Thyroid gland (tissue), 4 donors: ENCODE measurements at places on chromosomes 16 and 17. TPM values are rescaled to one million over a fixed set of nuclear protein-coding genes. Genes with fewer than 3 reads are reported as not detected.

SHISA9 gene
- total RNA-seq = 0.11 TPM

KRT20 gene
- not detected for total RNA-seq

CCL17 gene
- total RNA-seq = not detected

PIRT gene
- not detected for total RNA-seq

ABCC3 gene
- total RNA-seq = 189 TPM

- no peak for DNase-seq
- H3K27ac ChIP-seq = no peak overlapping the region
- no peaks in the 10 kb centered on the region for H3K4me1 ChIP-seq
- H3K36me3 ChIP-seq = no peaks in the 10 kb centered on the region
Observed at GRCh38 chr16:30041841-30042240, 10.8 kb upstream of the TLCD3B start.

- no peaks in the 10 kb centered on the region for H3K4me1 ChIP-seq
- no peak overlapping the region for H3K4me3 ChIP-seq
- H3K36me3 ChIP-seq = no peaks in the 10 kb centered on the region
Observed at GRCh38 chr16:86018487-86018886, 119.5 kb downstream of the IRF8 start.

DNA sequence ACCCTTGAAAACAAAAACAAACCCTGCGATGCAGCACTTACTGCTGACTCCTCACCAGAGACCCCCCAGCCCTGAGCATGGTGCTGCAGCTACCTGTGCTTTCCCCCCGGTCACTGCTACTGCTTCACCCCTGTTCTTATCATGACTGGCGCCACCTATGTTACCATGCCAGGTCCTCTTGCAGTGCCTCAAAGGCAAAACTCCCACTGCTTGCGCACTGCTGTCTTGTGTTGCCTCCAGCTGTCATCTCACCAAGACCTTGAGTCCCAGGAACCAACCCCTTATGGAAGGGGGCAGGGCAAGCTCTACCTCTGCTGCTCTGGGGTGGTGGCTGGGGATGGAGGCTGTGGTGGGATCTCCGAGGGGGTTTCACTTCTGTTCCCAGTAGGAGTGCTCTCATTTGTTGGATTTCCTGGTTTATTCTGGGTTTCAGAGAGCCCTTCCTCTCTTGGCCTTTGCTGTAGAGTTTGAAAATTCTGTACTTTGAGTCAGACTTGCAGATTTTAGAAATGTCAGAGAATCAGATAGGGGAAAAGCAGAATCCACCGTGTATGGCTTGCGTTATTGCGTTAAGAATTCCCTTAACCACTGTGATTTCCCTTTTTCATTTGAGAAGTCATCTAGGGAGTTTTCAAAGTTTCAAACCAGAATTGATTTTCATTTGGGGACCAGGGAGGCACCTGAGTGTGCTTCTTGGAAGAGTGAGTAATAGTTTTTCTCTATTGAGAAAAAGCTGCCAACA lies 96.6 kb downstream of the SPECC1 start:
- no peaks in the 10 kb centered on the region for H3K27me3 ChIP-seq
- H3K4me1 ChIP-seq = no peaks in the 10 kb centered on the region
- DNase-seq = no peak

DNA sequence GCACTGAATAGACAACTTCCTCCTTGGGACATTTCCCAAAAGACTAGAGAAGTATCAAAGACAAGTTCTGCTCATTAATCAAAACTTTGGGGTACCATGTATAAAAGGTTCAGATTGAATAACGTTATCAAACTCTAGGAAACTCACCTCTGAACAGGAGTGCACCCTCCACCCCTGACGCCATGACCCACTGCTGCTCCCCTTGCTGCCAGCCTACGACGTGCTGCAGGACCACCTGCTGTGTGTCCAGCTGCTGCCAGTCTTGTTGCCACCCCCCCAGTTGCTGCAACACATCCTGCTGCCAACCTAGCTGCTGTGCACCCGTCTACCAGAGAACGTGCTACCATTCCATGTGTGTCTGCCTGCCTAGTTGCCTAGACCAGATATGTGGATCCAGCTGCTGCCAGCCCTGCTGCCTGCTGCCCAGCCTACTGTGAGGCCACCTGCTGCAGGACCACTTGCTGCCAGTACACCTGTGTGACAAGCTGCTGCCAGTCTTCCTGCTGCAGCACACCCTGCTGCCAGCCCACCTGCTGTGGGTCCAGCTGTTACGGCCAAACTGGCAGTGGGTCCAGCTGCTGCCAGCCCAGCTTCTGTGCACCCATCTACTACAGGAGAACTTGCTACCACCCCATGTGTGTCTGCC lies 13.8 kb upstream of the KRTAP9-2 start:
- H3K4me1 ChIP-seq = no peaks in the 10 kb centered on the region
- H3K27ac ChIP-seq = no peak overlapping the region
- no peaks in the 10 kb centered on the region for H3K36me3 ChIP-seq
- H3K4me3 ChIP-seq = no peak overlapping the region

DNA sequence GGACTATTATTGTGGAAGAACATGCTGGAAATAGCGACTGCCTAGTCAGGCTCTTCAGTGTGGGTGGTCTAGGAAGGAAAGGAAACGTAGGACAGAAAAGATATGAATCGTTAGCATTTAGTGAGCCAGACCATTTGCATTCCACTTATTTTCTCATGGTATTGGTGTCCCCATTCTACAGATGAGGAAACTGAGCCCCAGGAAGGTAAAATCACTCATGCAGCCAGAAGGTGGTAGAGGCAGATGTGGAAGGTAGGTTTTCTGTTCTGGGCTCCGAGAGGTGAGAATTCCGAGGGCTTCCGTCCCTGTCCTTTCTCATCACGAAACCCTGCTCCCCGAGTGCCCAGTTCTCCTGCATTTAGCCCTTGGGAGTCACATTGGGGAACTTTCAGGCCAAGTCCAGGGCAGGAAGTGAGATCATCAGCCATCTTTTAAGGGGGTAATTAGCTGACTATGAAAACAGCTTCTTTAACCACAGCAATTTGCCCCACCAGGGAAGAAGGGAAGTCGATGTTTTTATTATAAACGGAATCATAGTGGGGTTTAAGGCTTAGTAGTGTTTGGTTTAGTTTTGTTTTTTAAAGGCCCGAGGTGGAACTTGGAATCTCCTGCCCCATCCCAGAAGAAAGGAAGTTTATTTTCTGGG lies 110.7 kb upstream of the IRX3 start:
- H3K36me3 ChIP-seq = no peaks in the 10 kb centered on the region
- H3K27ac ChIP-seq = no peak overlapping the region
- no peaks in the 10 kb centered on the region for H3K27me3 ChIP-seq
- H3K4me1 ChIP-seq = no peaks in the 10 kb centered on the region
- H3K4me3 ChIP-seq = no peak overlapping the region

GRCh38 chr17:77579682-77580081 lies 378.8 kb upstream of the TNRC6C start:
- no peak for DNase-seq
- no peak overlapping the region for H3K4me3 ChIP-seq
- H3K27ac ChIP-seq = no peak overlapping the region
- H3K27me3 ChIP-seq = no peaks in the 10 kb centered on the region
- H3K36me3 ChIP-seq = no peaks in the 10 kb centered on the region

DNA sequence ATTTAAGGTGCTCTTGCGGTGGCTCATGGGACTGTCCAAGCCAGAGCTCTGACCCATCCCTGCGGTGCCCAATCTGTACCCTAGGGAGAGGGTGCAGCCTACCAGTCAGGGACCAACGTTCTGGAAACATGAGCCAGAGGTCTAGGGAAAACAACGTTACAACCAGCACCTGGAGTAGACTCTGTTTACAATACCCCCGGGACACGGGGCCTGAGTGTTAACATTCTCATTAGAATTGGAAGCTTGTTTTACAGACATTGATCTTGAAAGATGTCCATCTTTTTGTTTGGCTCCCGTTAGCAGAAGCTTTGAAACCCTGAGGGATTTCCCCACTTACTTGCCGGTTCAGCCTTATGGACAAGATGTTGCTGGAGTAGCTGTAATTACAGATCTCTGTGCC lies 6.9 kb downstream of the WIPI1 start:
- H3K4me3 ChIP-seq = no peak overlapping the region
- DNase-seq = no peak
- H3K27me3 ChIP-seq = no peaks in the 10 kb centered on the region
- H3K36me3 ChIP-seq = peaks cover 30% of the 10 kb centered on the region
- H3K27ac ChIP-seq = no peak overlapping the region

- H3K4me1 ChIP-seq = peaks cover 10% of the 10 kb centered on the region
- no peak overlapping the region for H3K4me3 ChIP-seq
- no peak for DNase-seq
- H3K27ac ChIP-seq = no peak overlapping the region
- no peaks in the 10 kb centered on the region for H3K27me3 ChIP-seq
Observed at GRCh38 chr17:38864636-38865398, 5.0 kb upstream of the LASP1 start.

GRCh38 chr16:20878682-20879147 lies 21.4 kb downstream of the DCUN1D3 start:
- peak overlapping the region; percentile 41 for H3K27ac ChIP-seq
- H3K4me3 ChIP-seq = no peak overlapping the region
- H3K36me3 ChIP-seq = no peaks in the 10 kb centered on the region
- H3K27me3 ChIP-seq = no peaks in the 10 kb centered on the region
- peaks cover 67% of the 10 kb centered on the region for H3K4me1 ChIP-seq

DNA sequence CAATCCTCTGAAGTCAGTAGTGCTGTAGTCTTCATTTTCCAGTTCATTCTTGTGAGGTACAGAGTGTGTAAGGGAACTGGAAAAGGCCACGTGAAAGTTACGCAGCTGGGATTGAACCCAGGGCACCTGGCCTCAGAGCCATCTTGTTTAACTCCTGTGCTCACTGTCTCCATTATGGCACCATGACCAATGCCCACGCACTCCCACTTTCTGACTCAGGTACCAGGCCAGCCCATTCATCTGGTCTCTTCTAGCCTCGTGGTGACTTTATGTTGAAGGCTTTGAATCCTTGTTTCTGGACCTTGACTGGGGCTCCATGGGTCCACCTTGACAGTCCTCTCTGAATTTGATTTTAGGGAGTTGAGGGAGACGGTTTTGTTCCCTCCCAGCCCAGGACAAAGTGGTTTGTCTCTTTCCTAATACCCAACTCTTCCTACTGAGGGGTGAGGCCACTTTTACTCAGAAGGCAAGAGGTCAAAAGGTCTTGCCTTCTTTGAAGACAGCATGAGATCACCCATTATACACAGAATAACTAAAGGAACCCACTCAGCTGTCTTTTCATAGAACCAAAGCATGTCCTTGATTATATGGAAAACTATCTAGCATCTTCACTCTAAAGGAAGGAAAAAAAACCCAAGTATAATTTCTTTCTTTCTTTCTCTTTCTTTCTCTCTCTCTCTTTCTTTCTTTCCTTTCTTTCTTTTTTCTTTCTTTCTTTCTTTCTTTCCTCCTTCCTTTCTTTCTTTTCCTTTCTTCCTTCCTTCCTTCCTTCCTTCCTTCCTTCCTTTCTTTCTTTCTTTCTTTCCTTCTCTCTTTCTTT lies 50.0 kb downstream of the OTOA start:
- H3K36me3 ChIP-seq = no peaks in the 10 kb centered on the region
- H3K4me1 ChIP-seq = no peaks in the 10 kb centered on the region
- no peak overlapping the region for H3K27ac ChIP-seq
- DNase-seq = no peak
- H3K4me3 ChIP-seq = no peak overlapping the region
- no peaks in the 10 kb centered on the region for H3K27me3 ChIP-seq

GRCh38 chr17:29143894-29144293 lies 36.3 kb downstream of the MYO18A start:
- H3K4me3 ChIP-seq = no peak overlapping the region
- peak; percentile 15 for DNase-seq
- no peaks in the 10 kb centered on the region for H3K36me3 ChIP-seq
- peaks cover 52% of the 10 kb centered on the region for H3K4me1 ChIP-seq
- H3K27ac ChIP-seq = no peak overlapping the region

GRCh38 chr16:30846649-30847402 lies 47.1 kb downstream of the BCL7C start:
- no peaks in the 10 kb centered on the region for H3K27me3 ChIP-seq
- no peaks in the 10 kb centered on the region for H3K36me3 ChIP-seq
- no peak overlapping the region for H3K27ac ChIP-seq
- DNase-seq = peak; percentile 45
- peaks cover 6% of the 10 kb centered on the region for H3K4me1 ChIP-seq

DNA sequence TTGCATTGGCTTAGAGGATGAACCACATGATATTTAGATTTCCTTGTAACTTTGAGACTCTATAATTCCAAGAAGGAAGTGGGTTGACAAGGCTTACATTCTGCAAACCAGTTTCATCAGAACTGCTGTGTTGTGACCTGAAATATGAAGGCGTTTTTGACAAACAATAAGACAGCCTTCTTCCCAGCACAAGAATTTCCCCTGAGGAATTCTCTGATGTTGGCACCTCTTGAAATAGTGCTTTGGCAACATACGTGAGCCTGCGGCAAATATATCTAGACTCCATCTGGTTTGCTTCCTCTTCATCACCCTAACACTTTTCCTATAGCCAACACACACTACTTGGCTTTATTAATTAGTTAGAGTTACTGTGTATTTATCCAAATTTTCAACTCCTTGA lies 585.5 kb upstream of the SOX9 start:
- H3K27me3 ChIP-seq = no peaks in the 10 kb centered on the region
- no peaks in the 10 kb centered on the region for H3K36me3 ChIP-seq
- H3K4me1 ChIP-seq = no peaks in the 10 kb centered on the region
- H3K4me3 ChIP-seq = no peak overlapping the region

DNA sequence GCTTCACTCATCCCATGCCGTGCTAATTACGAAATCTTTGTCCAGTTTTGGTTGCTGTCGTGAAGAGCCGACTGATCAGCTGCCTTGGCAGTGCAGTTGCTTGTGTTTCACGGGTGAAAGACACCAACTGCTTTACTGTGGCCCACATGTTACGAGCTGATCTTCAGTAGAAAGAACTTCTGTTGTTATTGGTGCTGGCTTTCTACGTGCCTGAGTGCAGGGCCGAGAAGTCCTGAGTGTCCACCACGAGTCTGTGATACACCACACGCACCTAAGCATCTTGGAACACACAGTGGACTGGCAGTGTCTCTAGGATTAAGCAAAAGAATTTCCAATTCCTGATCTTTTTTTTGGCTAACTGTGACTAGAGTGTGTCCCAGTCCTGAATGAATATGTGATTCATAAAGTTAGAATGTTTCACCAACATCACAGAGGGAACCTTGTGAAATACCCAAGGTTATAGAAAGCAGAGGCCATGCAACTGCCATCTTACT lies 70.4 kb upstream of the CLEC18A start:
- peak overlapping the region; percentile 47 for H3K27ac ChIP-seq
- no peaks in the 10 kb centered on the region for H3K36me3 ChIP-seq
- H3K4me1 ChIP-seq = peaks cover 6% of the 10 kb centered on the region
- H3K4me3 ChIP-seq = no peak overlapping the region
- no peaks in the 10 kb centered on the region for H3K27me3 ChIP-seq
- peak; percentile 32 for DNase-seq

- peaks cover 6% of the 10 kb centered on the region for H3K4me1 ChIP-seq
- H3K27me3 ChIP-seq = no peaks in the 10 kb centered on the region
- no peak overlapping the region for H3K4me3 ChIP-seq
- no peaks in the 10 kb centered on the region for H3K36me3 ChIP-seq
Observed at GRCh38 chr17:62388856-62389255, 8.5 kb downstream of the EFCAB3 start.

DNA sequence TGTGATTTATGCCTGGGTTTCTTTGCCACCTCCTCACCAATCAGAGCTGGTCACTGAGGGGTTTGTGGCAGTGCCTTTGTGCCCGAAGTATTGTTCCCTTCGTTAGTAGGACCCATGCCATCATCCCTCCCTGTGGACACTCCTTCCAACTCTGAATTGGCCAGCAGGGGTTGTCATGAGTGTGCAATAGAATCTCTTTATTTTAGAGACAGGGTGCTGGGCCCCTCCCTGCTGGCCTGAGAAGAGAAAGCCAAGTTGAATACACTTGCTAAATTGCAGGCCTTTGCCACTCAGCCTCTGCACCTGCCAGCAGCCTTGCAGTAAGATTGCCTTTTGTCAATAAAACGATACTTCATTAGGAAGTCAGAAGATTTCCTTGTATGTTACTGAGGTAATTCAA lies 40.7 kb upstream of the SLC12A3 start:
- H3K4me3 ChIP-seq = no peak overlapping the region
- peak; percentile 64 for DNase-seq
- no peaks in the 10 kb centered on the region for H3K27me3 ChIP-seq
- H3K36me3 ChIP-seq = peaks cover 4% of the 10 kb centered on the region
- H3K27ac ChIP-seq = no peak overlapping the region
